ENCODE measurements at places on chromosomes 4 and X. TPM values are rescaled to one million over a fixed set of nuclear protein-coding genes. Genes with fewer than 3 reads are reported as not detected.

DNA sequence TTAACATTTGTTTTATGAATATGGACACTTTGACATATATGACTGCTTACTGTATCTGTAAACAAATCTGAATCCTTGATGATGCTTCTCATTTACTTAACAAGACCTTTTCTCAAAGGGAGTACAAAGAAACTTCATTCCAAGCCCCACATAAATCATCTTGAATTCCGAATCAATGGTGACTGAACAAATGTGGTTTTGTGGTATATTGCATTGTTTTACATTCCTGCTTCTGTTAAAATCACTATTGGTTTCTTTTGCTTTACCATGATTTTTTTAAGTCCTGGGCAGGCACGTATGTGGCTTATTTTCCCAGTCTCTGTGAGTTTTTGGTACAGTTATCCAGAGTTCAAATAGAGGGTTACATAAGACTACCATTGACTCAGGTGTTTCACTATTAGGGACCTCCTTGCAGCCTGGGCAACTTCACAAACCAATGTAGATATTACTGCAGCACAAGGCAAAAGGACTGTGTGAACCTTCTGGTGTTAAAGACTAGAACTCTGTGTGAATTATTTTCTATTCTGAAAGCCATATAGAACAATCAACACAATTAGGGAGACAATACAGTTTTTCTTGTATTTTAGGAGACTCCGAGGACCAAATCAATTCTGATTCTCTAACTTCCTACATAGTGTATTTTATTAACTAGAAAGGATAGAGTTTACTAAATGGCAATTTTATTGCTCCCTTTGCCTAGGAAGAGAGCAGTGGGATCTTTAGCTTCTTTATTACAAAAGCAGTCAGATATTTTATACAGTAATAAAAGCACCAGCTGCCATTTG, 196.4 kb downstream of the GALNTL6 start:
- H3K4me3 ChIP-seq: no peak overlapping the region
- H3K4me1 ChIP-seq: no peaks in the 10 kb centered on the region
- no peak for DNase-seq
- no peaks in the 10 kb centered on the region for H3K27me3 ChIP-seq
- H3K36me3 ChIP-seq: no peaks in the 10 kb centered on the region
- H3K27ac ChIP-seq: no peak overlapping the region

DNA sequence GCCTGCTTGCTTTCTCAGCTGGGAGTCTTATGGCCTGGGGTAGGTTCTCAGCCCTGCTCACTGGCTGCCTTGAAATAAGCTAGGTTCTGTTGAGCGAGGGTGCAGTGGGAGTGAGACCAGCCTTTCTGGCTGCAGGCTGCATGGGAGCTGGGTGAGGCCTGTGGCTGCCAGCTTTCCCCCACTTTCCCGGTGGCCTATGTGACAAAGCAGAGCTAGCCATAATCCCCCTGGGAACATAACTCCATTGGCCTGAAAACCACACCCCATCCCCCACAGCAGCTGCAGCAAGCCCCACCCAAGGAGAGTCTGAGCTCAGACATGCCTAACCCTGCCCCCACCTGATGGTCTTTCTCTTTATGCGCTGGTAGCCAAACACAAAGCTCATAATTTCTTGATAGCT, 118.9 kb downstream of the KLHL4 start:
- DNase-seq: no peak
- no peak overlapping the region for H3K4me3 ChIP-seq
- H3K4me1 ChIP-seq: no peaks in the 10 kb centered on the region
- no peaks in the 10 kb centered on the region for H3K27me3 ChIP-seq
- H3K27ac ChIP-seq: no peak overlapping the region
- H3K36me3 ChIP-seq: no peaks in the 10 kb centered on the region

DNA sequence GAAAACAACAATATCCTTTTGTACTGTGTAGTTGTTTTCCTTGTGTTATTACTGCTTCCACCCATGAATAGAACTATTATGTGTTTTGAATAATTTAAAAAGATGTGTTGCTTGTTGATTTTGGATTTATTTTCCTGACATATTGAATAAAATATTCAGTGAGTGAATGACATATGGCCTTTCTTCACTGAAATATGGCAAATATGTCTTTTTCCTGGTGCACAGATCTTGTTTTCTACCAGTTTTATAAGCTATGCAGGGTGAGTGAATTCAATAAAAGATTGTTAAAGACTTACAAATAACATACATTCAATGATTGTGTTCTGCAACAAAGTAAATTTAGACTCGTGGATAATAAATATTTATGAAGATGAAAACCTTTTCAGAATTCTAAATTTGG, 1216.3 kb upstream of the ADGRL3 start:
- H3K27ac ChIP-seq: no peak overlapping the region
- no peaks in the 10 kb centered on the region for H3K36me3 ChIP-seq
- no peaks in the 10 kb centered on the region for H3K4me1 ChIP-seq

DNA sequence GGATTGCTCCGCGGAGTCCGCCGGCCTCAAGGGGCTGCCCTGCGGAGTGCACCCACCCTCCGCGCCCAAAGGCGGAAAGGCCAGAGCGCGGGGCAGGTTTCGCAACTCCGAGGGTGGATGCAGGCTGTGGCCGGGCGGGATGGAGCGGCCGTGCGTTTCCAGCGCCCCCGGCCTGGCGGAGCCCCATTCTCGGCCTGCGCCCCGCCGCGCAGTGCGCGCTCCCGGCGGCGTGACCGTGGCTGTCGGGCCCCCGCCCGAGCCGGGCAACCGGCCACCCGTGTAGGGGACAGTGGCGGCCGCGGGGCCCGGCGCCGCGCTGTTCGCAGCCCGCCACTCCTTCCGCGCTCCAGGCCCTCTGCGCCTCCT, 331 bp downstream of the SETD7 start:
- no peaks in the 10 kb centered on the region for H3K36me3 ChIP-seq
- no peak for DNase-seq
- H3K4me3 ChIP-seq: peak overlapping the region; percentile 53

DNA sequence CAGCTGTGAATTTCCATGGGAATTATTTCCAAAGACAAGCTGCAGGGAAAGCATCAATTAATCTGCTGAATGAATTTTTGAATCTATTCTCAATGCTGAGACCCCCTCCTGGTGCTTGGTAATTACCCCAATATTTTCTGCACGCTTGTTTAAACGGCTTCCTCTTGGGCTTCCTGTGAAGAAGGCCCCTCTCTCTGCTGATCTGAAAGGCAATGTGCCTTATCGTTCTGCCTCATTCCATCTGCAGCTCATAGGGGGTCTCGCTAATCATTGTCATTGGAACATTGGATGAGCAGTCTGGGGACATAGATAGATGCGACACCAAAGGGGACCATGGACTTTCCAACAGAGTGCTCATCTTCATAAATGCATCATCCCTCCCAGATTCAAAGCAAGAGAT, 851.6 kb downstream of the PDHA2 start:
- DNase-seq: no peak
- no peaks in the 10 kb centered on the region for H3K27me3 ChIP-seq
- no peaks in the 10 kb centered on the region for H3K4me1 ChIP-seq
- no peaks in the 10 kb centered on the region for H3K36me3 ChIP-seq
- no peak overlapping the region for H3K4me3 ChIP-seq

DNA sequence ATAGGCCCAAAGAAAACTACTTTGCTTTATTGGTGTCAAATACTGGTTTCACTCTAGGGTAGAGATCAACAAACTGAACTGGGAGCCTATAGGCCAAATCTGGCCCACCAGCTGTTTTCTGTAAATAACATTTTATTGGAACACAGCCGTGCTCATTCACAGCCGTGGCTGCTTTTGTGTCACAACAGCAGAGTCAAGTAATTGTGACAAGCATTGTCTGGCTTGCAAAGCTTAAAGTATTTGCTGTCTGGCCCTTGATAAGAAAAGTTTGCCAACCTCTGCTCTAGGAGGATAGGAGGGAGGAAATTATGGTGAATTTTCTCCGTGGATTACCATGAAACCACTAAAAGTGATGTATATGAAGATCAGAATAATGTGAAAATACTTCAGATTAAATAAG, 53.4 kb downstream of the GPAT3 start:
- no peaks in the 10 kb centered on the region for H3K36me3 ChIP-seq
- H3K4me3 ChIP-seq: no peak overlapping the region
- no peak overlapping the region for H3K27ac ChIP-seq
- H3K27me3 ChIP-seq: no peaks in the 10 kb centered on the region

- H3K4me3 ChIP-seq: no peak overlapping the region
- no peaks in the 10 kb centered on the region for H3K27me3 ChIP-seq
- H3K36me3 ChIP-seq: no peaks in the 10 kb centered on the region
- no peak for DNase-seq
- no peak overlapping the region for H3K27ac ChIP-seq
- H3K4me1 ChIP-seq: peaks cover 7% of the 10 kb centered on the region
These were observed 7.0 kb downstream of the PALLD start for GRCh38 chr4:168503652-168504362.

GRCh38 chr4:145345401-145345800, 136.3 kb upstream of the SMAD1 start:
- H3K27me3 ChIP-seq: no peaks in the 10 kb centered on the region
- no peaks in the 10 kb centered on the region for H3K36me3 ChIP-seq
- H3K4me1 ChIP-seq: no peaks in the 10 kb centered on the region
- H3K4me3 ChIP-seq: no peak overlapping the region
- no peak for DNase-seq

DNA sequence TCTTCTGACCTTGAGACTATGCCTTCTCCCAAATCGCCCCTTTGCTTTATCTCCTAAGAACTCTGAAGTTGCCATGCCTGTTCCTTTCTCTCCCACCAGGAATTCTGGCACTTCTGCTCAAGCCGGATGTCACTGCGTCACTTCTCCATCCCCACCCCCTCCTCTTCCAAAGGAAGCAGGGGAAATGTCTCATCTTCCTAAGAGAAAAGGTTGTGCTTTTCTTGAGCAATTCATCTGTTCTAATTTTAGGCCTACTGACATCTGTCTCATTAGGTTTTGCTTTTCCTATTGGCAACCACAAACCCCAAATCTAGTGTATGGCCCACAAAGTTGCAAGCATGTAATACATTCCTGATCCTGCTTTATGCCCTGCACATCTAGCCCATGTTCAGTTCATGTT, 163.1 kb upstream of the PLAC1 start:
- no peak for DNase-seq
- H3K27ac ChIP-seq: no peak overlapping the region
- H3K36me3 ChIP-seq: no peaks in the 10 kb centered on the region
- H3K27me3 ChIP-seq: no peaks in the 10 kb centered on the region
- H3K4me3 ChIP-seq: no peak overlapping the region

- no peaks in the 10 kb centered on the region for H3K27me3 ChIP-seq
- H3K27ac ChIP-seq: no peak overlapping the region
- no peak for DNase-seq
- H3K4me1 ChIP-seq: 0 out of 2 replicates have a peak, but pooled peaks cover 8% of the 10 kb centered on the region
- no peaks in the 10 kb centered on the region for H3K36me3 ChIP-seq
These were observed 11.5 kb downstream of the XIAP start for GRCh38 chrX:123871309-123871708.

GRCh38 chrX:40727093-40727492, 8.2 kb downstream of the MED14 start:
- DNase-seq: no peak
- H3K27me3 ChIP-seq: no peaks in the 10 kb centered on the region
- peaks cover 4% of the 10 kb centered on the region for H3K36me3 ChIP-seq
- H3K27ac ChIP-seq: no peak overlapping the region

- no peaks in the 10 kb centered on the region for H3K36me3 ChIP-seq
- no peak for DNase-seq
- H3K4me3 ChIP-seq: peak overlapping the region; percentile 64
- H3K27me3 ChIP-seq: no peaks in the 10 kb centered on the region
- peak overlapping the region; percentile 82 for H3K27ac ChIP-seq
These were observed 58.6 kb upstream of the PAGE5 start for GRCh38 chrX:55161581-55161980.

GRCh38 chr4:38322714-38323113, 341.3 kb upstream of the KLF3 start:
- DNase-seq: no peak
- no peak overlapping the region for H3K27ac ChIP-seq
- H3K27me3 ChIP-seq: no peaks in the 10 kb centered on the region
- no peaks in the 10 kb centered on the region for H3K36me3 ChIP-seq

DNA sequence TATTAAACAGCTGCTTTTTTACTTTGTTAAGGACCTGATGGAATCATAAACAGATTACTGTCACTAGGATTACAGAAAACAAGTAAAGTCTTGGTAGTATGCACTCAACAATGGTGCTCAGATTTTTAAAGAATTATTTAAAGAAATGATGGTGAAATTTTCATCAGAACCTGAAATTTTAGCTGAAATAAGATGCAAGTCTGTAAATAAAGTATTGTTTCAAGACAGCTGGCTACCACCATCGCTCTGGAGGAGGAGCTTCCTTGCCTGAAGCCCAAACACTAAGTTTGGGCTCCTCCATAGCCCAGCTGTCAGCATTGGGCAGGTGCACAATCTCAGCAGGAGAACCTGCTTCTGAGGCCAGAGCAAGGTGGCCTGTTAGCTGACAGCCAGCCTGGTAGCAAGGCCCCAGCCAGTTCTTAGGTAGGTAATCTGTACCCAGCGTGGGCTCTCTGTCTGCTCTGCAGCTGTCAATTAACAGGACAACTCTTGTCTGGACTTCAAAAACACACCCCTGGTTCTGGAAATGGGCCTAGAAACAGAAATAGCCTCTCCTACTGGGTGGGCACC, 4.6 kb downstream of the GAB1 start:
- no peak overlapping the region for H3K27ac ChIP-seq
- DNase-seq: no peak
- no peaks in the 10 kb centered on the region for H3K27me3 ChIP-seq
- H3K36me3 ChIP-seq: peaks cover 1% of the 10 kb centered on the region
- H3K4me1 ChIP-seq: peaks cover 43% of the 10 kb centered on the region

GRCh38 chrX:50698944-50699343, 115.0 kb downstream of the SHROOM4 start:
- no peak overlapping the region for H3K27ac ChIP-seq
- no peaks in the 10 kb centered on the region for H3K27me3 ChIP-seq
- no peak overlapping the region for H3K4me3 ChIP-seq
- H3K4me1 ChIP-seq: no peaks in the 10 kb centered on the region

DUSP9 gene
- polyA plus RNA-seq: 235 TPM

Data from HepG2 (cell line).